ENCODE measurements at places on chromosomes 3 and 15.

DNA sequence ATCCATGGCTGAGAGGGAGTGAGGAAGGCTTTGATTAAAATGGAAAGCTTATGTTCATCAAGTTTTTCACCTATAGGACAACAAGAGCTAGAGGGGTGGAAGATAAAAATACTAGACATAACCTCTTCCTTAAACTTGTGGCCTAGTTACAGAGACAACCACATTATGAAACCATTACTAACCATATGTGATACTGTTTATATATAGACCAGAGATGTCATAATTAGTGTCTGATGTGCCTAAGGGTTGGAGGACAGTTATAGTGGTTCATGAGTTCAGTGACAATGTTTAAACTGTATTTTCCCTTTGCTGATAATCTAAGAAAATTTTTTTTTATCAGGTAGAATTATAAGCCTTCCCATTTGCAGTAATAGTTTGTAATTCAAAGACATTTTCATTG is 23.7 kb downstream of the PHLDB2 start:
- no peak for DNase-seq

DNA sequence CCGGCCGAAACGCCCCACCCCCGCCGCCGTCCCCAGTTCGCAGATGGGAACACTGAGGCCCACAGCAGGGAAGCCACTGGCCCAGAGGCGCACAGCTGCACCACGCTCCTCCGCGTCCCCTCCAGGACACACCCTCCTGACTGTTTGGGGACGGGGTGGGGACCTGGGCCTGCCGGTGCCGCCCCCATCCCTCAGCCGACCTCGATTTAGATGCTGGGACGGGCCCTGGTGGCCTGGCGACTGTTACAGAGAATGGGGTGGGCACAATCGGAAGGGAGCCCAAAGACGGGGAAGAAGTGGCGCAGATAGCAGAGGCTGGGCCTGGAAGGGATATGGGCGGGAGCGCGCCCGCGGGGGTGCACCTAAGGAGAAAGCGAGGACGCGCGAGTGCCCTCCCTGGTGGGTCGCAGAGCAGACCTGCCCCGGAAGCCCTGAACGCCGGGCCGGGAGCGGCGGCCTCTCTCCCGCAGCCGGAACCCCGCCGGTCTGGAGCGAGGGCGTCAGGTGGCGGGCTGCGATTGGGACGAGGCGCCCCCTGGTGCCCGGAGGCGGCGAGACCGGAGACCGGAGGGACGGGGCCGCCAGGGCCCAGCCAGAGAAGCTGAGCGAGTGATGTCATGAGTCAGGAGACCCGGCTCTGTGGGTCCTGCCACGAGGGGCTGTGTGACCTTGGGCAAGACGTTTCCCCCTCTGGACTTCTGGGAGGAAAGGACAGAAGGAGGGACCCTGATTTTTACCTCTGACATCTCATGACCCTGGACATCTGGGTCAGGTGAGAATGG is 78.4 kb downstream of the IQSEC1 start:
- DNase-seq = peak; percentile 95

- no peak for DNase-seq
Measured at GRCh38 chr15:44836094-44836493, 99.8 kb downstream of the TRIM69 start.

DNA sequence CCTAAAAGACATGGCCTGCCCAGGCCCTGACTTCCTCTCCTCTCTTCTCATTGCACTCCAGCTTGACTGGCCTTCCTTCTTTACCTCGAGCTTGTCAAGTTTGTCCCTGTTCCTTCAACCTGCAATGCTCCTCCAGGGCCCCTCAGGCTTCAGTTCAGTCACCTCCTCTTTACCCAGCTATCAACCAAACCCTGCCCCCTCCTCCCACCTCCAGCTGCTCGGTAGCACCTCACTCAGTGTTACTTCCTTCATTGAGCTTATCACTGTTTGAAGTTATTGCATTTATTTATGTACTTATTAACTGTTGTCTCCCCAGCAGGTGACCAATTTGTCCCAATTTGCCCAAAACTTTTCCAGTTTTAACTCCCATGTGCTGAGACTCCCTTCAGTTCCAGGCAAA is 95.8 kb upstream of the UBE2E1 start:
- DNase-seq = no peak

DNA sequence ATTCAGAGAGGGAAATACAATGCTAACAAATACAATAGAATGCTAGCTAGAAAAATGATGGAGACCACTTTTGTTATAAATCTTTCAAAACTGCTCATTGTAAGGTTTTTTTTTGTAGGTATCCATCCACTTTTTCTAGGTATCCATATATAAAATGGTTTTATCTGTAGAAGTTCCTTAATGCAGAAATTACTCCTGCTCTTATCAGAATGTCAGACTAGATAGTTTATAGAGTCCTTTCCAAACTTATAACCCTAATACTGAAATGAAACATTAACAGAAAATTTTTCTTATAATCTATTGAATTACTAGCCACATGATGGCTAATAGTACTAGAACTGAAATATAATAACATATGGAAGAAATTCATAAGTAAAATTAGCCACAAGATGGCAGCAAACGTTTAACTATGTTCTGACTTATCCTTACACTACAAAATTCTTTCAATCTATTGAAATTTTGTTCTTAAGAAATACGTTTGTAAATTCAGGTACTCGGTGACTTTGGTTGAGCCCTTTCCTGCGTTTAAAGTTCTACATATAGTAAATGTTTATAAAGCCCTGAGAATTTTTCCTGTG is 58.5 kb downstream of the ECT2 start:
- DNase-seq = no peak

DNA sequence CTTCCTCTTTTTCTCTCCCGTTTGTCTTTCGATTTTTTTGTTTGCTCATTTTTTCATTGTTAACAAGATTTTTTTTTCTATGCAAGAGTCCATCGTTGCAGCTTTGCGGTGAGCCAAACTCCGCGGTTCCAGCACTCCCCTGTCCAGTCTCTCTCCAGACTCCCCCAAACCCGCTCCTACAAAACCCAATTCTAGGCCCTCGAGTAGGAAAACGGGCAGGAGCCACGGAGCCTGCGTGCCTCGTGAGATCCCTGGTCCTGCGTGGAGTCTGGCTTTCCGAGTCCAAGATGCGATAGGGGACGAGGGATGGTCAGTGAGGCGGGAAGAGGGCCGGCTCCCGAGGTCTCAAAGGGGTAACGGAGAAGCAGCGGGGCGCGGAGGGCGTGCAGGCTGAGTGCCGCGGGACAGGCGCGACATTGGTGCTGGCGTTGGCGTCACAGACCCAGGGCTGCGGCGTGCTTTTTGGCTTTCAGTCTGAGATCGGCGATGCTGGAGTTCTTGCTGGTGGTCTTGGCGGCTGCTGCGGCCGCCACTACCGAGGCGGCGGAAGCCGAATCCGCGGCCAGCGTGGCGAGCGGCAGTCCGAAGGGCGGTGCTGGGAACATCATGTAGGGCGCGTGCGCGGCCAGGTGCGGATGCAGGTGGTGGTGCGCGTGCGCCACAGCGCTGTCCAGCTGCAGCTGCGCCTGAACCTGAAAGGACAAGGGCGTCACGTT is 8.5 kb downstream of the SHOX2 start:
- DNase-seq = peak; percentile 82

GRCh38 chr3:43765521-43765971 is 74.8 kb downstream of the ABHD5 start:
- no peak for DNase-seq

- DNase-seq = no peak
Measured at GRCh38 chr15:72340366-72340765, 20.4 kb upstream of the CELF6 start.

GRCh38 chr15:80615783-80616391 is 79.2 kb upstream of the ABHD17C start:
- no peak for DNase-seq

DNA sequence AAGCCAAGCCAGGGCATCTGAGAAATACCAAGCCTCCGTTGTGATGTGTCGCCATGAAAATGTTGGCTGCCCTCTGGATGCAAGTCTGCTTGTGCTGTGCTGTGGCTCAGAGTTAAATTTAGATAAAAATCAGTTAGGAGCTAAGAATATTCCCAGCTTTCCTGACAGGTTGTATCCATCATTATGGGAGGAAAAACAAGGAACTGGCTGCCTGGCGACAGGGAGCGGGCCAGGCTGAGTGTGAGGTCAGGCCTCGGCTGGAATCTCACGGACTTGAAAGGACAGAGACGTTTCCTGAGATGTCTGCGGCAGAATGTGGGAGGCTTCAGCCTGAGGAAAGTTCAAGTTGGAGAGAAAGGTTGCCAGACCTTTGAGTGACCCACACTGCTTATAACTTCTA is 213.8 kb downstream of the THSD4 start:
- peak; percentile 50 for DNase-seq

DNA sequence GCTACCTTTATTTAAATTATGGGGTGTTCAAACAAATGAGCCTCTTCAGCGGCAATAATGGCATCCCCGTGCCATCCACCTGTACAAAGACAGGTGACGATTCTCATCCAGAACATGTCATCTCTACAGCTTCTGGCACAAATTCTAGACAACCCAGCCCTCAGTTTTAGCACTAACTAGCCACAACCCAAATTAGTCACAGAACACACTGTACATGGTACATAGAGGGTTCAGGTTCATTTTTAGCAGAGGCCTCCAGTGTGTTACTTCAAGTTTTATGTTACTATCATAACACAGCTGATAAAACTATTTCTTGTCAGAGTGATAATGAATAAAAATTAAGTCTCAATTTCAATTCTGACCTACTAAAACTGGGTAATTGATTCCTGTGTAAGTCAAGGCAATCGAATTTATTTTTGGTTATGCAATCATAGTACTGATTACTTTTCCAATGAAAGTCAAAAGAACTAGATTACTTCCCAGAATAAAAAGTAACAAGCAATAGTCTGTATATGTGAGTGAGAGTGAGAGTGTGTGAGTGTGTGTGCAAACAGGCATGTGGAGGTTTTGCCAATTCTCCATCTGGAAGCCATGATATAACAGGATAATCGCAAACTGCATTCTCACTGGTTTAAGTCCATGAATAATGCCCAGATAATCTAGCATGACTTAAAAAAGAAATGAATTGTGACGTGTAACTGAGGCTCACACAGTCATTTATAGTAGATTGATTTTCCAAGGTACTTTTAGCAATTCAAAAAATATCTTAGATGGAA is 37.4 kb downstream of the SHQ1 start:
- DNase-seq = no peak

- DNase-seq = no peak
Measured at GRCh38 chr15:35665896-35666536, 120.1 kb upstream of the DPH6 start.

DNA sequence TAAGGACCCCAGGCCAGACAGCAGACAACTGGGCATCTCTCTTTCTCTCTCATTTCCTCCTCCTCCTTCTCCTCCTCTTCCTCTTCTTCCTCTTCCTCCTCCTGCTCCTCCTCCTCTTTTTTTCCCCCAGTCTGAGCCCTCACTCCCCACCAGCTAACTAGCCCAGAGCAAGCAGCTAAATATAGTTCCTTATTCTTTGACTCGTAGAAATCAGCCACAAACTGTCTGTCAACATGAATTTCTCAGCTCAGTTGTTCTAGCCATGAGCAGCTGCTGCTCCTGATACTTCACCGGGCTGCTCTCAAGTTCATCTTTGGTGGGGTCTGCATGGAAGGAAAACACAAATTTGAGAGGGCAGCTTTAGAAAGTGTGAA is 19.2 kb upstream of the LOXL1 start:
- DNase-seq = no peak

GRCh38 chr3:188946351-188947240 is 225.2 kb upstream of the TPRG1 start:
- DNase-seq = no peak

GRCh38 chr15:80747317-80748053 is 31.7 kb upstream of the CEMIP start:
- no peak for DNase-seq

DNA sequence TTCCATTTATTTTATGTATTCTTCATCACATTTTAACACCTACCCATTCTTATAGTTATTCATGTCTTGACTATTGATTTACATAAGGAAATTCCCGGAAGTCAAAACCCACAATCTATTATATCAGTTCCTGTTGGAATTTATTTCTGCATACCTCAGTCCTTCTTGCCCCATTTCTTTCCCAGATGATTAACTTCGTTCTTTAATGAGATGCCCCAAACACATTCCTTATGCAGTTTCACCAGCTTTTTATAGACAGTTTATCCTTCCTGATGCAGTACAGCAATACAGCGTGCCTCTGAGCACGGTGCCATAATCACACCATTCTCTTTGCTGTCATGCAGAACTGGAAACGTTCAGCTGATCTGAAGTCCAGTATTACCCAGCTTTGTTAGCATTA is 175.8 kb upstream of the NANOGP8 start:
- DNase-seq = no peak

DNA sequence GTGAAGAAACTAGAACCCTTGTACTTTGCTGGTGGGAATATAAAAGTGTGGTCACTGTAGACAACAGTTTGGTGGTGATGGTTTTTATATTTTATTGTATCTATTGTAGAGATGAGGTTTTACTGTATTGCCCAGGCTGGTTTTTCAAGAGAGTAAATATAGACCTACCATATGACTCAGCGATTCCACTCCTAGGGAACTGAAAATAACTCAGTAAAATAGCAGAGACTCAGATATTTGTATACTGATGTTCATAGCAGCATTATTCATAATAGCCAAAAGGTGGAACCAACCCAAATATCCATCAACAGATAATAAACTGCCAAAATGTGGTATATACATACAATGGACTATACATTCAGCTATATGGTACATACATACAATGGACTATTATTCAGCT is 68.8 kb upstream of the IL12A start:
- no peak for DNase-seq

DNA sequence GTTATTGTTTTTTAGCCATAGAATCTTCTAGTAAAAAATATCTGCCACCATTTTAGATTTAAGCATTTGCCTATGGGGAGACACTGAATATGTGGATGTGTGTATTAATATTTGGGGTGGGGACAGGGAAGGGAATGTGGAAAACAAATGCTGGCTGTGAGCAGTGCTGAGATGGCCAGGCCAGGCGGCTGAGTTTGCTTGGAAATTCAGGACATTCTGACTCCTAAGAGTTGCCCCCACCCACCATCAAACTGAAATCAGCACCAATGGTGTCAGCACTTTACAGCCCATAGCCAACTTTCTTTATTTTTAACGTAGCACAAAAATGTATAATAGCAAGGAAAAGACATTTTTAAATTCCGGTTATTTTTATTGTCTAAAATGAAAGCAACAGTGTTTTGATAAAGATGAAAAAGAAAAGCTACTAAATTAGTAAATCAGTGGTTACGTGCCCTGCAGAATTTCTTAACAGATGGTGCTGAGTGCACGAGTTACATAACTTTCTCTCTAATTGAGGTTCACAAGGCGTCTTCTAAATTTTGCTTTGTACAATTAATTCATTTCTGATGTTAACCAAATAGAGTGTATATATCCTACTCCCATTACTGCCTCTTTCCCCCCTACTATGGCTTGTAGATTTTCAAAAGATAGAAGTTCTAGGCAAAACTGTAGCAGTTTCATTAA is 34.0 kb downstream of the B3GALNT1 start:
- no peak for DNase-seq

DNA sequence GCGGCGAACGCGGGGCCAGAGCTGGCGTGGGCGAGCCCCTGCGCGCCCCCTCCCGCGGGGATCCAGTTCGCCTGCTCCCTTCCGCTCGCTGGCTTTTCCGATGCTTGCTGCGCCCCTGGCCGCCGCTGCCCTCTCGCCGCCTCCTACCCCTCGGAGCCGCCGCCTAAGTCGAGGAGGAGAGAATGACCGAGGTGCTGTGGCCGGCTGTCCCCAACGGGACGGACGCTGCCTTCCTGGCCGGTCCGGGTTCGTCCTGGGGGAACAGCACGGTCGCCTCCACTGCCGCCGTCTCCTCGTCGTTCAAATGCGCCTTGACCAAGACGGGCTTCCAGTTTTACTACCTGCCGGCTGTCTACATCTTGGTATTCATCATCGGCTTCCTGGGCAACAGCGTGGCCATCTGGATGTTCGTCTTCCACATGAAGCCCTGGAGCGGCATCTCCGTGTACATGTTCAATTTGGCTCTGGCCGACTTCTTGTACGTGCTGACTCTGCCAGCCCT is 721 bp downstream of the P2RY1 start:
- DNase-seq = peak; percentile 12

All from hepatic stellate cell (primary cell).